ENCODE measurements at places on chromosomes 16 and 17.

DNA sequence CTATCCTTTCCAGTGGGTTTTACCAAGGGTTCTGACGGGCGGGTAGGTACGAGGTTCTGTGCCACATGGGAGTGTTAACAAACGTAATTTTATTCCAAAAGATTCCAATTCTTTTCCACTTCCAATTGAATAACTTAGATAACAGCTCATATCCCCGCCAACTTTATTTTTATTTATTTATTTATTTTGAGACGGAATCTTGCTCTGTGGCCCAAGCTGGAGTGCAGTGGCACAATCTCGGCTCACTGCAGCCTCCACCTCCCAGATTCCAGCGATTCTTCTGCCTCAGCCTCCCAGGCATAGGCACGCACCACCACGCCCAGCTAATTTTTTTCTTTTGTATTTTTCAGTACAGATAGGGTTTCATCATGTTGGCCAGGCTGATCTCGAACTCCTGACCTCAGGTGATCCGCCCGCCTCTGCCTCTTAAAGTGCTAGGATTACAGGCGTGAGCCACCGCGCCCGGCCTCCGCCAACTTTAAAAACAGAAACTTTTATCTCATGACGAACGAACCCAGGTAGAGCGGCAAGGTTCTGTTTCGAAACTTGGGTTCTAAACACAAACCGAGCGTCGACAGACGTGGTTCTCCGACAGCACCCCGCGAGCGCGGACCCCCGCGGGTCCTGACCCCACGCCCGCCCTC, 613 bp downstream of the ECI1 start:
- DNase-seq, result no peak

- no peak for DNase-seq
These were observed 790 bp downstream of the CRHR1 start for GRCh38 chr17:45784741-45785479.

GRCh38 chr16:23930791-23931190, 95.0 kb downstream of the PRKCB start:
- DNase-seq, result no peak

GRCh38 chr17:43832168-43832975, 574 bp downstream of the MPP3 start:
- DNase-seq, result peak; percentile 35

DNA sequence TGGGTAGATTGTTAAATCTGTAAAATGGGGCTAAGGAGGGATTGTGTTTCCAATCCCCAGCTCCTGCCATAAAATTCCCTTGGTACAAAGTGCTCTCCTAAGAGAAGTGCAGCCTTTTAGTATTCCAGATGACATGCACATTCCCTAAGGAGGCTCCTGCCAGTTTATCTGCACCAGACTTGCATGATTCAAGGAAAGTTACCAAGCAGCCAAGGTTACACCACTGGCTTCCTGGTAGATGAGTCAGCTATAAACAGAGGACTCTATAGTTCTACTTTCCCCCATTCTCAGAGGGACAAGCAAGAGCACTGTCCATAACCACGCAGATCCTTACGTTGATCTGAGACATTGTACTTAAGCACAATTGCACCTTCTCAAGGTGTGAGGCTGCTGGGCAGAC, 1.9 kb downstream of the CALB2 start:
- DNase-seq, result no peak

- no peak for DNase-seq
These were observed 1.8 kb downstream of the CACNG3 start for GRCh38 chr16:24257958-24258357.

DNA sequence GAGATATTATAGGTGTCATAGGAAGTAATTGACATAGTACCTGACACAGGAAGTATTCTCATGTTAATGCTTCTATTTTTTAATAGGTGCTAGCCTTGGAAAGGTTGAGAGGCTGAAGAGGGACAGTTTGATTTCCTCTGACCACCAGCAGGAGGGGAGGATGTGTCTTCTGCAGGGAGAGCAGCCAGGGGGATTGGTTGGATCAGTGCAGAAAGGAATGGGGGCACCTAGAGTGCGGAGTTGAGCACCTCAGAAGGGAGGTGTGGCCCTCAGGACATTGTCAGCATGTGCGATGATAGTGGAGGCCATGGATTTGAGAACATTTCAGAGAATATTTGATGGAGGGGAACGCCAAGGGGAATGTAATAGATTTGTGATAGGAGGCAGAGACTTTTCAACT, 23.4 kb downstream of the HAPSTR1 start:
- DNase-seq, result no peak

Data from NCI-H446 (cell line).